ENCODE measurements at places on chromosomes 7 and 10. TPM values are rescaled to one million over a fixed set of nuclear protein-coding genes. Genes with fewer than 3 reads are reported as not detected.

DNA sequence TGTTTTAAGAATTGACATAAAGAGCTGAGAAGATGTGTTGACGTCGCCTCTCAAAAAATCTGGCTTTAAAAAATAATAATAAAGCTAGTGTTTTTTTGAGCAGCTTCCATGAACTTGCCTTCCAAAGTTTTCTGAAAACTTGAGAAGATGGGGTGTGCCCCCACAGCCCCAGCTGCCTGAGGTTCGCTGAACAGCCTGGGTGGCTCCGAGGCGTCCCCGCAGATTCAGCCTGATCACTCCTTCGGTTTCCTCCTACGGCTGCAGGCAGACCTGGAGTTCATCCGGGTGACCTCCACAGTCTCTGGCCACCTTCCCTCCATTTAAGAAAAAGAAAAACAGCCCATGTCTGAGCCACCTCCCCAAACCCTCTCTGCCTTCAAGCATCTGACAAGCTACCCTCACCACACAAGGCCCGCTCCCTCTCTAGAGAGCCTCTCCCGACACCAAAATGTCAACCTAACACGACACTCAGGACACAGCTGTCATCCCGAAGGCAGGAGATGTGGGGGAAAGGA lies 177.8 kb downstream of the PTPRN2 start:
- no peak for DNase-seq

- no peak for DNase-seq
Observed at GRCh38 chr10:114408968-114409444, 4.7 kb upstream of the AFAP1L2 start.

DNA sequence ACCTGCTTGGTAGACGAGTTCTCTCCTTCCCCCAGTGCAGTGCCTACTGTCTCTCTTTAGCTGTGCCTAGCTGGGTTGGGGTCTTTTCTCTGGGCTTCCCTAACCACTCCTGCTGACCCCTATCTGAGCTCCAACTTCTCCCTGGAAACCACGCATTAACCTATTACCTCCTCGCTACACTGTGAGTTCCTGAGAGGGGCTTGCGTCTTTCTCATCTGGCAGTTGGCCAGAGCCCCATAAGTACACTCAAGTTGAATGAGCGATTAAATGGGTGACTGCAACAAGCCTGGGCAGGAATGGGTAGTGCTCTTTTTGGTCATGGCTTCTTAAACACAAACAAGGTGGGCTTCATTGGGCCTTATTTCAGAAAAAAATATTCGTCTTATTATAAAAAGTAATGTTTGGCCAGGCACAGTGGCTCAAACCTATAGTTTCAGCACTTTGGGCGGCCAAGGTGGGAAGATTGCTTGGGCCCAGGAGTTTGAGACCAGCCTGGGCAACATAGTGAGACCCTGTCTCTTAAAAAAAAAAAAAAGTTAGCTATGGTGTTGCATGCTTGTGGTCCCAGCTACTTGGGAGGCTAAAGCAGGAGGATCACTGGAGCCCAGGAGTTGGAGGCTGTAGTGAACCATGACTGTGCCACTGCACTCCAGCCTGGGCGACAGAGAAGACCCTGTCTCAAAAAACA lies 41.4 kb downstream of the SYPL1 start:
- DNase-seq, result no peak

DNA sequence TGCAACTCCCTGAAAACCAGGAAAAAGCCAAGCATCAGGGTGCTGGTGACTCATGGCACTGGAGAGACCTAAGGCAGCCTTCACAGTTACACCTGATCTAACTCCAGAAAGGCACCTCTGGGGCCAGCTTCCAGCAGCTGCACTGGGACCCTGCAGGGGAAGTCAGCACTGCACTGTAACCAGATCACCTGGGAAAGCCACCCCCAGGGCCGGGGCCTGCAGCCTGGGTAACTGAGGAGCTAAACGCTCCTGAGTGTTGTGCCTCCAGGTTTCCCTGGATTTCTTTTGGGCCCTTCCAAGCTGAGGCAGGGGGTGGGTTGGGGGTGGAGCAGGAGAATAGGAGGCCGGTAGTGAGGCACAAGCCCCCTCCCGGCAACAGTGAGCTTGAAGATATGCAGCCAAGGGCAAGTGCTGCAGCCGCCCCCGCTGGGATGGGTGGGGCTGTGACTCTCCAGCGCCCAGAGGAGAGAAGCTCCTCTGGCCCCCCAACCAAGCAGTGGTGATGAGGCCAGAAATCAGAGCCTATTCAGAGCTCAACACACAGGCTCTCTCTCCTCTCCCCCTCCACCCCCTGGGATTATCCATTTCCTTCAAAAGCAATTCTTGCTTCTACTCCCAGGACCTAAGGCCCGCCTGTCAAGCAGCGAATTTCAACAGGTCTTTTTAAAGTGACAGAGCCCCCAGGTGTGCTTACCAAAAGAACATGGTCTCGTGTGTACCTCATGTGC lies 2.6 kb downstream of the CXCL12 start:
- no peak for DNase-seq

DNA sequence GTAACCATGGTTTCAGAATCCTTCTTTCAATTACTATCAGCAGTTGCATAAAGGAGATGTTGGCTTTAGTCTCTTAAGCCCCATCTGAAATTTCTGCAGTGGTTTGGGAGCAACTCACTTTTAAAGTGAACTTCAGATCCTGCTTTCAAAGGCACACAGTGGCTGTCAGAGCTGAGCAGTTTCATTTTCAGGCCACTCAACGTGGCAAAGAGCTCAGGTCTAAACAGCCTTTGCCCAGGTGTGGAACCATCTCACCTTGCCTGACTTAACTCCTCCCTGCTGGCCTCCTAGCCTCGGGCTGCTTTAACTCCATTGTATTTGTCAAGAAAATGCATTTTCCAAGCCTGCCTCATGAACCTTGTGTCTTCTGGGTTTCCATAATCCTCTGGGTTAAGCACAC lies 197.5 kb upstream of the KMT2E start:
- DNase-seq, result no peak

GRCh38 chr7:116984917-116985316 lies 31.6 kb downstream of the ST7 start:
- no peak for DNase-seq

Gene FEZF1
- total RNA-seq, result not detected

Gene TRIL
- not detected for total RNA-seq

Gene RGS10
- 132 TPM for total RNA-seq

DNA sequence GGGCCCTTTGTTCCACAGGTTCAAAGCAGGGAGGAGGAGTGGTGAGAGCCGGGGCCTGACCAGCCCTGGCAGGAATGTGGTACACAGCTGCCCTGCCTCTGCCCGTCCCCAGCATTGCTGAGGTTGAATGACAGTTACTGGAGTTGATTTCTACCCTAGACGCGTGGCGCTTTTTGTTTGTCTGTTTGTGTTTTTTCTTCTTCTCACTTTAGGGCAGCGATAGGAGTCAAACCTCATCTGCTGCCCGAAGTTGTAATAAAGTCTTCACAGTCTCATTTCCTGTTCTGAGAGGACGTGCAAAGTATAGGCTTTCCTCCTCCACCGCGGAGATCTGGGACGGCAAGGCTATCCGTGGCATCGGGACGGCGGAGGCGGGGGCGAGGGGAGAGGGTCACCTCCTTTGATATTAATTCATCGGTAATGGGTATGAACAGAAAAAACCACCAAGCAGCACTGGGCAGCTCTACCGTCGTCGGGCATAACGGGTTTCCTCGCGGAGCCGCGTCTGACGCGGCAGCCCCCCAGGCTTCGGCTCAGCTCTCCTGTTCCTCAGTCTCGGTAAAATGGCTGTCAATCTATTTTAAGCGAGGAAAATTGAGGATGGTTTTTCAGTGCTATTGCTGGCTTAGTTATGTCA lies 160.8 kb downstream of the LRMDA start:
- no peak for DNase-seq

Gene FOXP2
- not detected for total RNA-seq

DNA sequence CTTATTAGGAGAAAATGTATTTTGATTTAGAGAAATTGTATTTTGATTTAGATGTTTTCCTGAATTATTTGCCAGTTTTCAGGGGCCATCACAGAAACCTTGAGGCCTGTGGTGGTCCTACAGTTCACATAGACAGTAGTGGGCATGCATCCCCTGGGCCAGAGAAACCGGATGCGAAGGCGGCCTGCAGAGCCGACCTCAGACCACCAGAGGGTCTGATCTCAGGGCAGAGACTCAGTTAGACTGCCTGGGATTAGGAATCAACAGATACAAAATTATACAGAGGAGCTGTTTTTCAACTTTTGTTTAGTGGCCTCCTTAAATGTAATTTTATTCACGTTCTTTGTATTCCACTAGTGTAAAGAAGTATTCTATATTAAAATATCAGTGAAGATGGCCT lies 158.4 kb downstream of the PAXIP1 start:
- no peak for DNase-seq

- DNase-seq, result no peak
Observed at GRCh38 chr7:42016517-42016916, 220.5 kb downstream of the GLI3 start.

DNA sequence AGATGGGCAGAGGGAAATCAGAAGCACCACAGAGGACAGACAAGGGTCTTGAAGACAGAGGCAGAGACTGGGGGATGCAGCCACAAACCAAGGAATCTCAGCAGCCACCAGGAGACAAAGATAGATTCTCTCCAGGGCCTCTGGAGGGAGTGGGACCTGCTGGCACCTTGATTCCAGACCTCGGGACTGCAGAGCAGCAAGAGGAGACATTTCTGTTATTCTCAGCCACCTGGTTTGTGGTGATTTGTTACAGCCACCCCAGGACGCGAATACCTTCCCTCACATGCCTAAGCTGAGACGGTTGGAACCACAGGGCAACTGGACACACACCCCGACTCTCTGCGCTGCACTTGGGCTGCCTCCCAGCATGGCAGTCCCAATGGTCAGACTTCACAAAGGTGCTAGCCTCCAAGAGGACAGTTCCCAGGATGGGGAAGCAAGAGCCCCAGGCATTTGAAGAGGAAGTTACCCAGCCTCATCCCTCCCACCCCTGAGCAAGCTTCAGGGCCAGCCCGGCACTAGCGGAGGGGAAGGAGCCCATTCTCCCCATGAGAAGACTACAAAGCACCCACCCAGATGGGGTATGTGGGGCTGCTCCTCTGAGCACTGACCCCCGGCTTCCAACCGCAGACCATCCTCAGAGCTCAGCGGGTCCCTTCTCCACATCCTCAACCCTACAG lies 104.6 kb upstream of the INSIG1 start:
- DNase-seq, result no peak

Gene PODXL
- 0.47 TPM for total RNA-seq

- DNase-seq, result no peak
Observed at GRCh38 chr10:121753726-121754476, 155.7 kb upstream of the FGFR2 start.

DNA sequence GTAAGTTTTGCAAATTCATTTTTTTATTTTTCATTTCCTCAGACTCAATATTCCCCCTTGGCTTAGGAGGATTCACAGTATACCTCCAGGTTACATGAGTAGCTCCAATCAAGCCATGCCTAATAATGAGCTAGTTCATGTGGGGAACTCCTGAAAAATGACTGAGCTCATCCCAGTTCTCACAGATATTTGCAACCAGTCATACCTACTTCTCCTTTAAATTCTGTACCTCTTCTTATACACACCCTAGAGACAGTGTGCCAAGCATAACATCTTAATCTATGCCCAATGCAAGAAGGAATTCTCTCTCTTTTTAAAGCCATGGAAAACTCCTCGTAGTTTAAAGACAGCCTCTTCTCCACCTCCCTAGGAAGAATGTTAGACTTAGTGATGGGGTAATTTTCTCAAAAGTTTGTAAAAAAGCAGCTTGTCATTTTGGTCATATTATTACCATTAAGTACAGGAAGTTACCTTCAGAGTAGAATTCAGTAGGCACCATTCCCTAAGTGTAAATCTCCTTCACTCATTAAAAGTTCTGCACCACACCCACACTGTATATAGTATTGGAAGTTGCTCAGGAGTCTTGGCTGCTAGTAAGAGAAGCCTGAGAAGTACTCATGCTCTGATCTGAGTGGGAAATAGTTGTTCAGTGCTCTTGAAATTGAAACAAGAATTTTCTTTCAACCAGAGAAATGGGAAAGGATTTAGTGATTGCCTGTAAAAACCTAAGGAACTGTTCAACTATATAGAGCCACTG lies 72.7 kb downstream of the PTPRZ1 start:
- DNase-seq, result no peak

- DNase-seq, result no peak
Observed at GRCh38 chr10:74047304-74047703, 49.4 kb downstream of the VCL start.

DNA sequence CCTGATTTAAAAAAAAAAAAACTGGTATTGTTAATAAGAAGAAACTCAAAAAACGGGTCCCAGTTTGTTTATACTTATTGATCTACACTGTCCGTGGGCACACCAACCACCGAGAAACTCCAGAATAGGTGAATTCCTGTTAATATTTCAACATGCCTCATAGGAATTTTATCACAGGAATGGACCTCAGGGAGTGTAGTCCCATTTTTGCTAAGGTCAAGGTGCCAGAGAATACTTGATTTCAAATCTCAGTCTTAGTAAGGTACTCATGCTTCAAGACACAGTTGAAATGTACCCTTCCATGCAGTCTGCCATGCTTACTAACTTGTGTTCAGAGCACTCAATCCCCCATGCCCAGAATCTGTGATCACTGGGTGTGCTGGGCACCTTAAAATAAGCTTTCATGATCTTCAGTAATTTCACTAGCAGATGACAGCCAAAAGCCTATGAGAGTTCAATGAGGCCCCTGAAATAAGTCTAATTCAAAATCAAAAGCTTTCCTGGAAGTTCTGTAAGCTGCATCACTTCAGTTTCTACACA lies 385.7 kb downstream of the TNS3 start:
- DNase-seq, result no peak

Gene SCRN1
- total RNA-seq, result 2.4 TPM

DNA sequence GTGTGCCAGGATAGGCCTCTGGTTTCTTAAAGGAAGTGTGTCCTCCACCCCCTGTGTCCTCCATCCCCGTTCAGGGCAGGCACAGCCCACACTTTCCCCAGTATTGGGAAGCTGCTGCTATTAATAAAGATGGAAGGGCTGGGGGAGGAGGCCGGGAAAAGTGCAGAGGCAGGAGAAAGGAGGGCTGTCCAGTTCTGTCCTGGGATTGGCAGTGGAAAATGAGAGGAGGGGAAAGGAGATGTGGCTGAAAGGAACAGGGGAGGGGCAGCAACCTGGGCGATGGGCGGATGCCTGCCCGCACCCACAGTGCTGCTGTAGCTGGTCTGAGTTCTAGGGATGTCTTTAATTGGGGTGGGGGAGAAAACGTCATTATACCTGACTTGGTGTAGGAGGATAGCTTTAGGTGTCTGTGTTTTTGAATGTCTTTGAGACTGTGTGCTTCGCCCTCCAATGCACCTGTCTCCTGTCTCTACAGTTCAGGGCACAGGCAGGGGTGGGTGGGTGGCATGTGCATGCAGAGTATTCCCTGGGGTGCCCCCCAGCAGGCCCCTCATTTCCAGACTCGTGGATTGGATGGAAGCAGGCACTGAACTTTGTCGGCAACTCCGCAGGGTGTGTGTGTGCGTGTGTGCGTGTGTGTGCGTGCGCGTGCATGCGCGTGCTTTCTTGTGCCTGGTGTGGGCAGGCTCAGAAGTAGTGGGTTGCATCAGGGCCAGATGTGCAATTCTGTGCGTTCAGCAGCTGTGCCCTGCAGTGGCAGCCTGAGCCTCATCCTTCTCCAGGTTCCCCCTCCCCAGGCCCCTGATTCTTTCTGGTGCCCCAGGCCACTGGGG lies 2.5 kb downstream of the TRIM8 start:
- peak; percentile 45 for DNase-seq

- DNase-seq, result no peak
Observed at GRCh38 chr7:106050002-106050745, 61.9 kb downstream of the SYPL1 start.

Gene ITIH5
- total RNA-seq, result not detected

Gene MGAM2
- total RNA-seq, result not detected

Gene ADAMTS14
- not detected for total RNA-seq

Gene CLIP2
- 2.7 TPM for total RNA-seq

All from CD4-positive, alpha-beta T cell (primary cell).